A549 treated with Mapracorat at 1 μM for 4 hours (cell line): ENCODE measurements at places on chromosomes 4 and X. TPM values are rescaled to one million over a fixed set of nuclear protein-coding genes. Genes with fewer than 3 reads are reported as not detected.

The USP26 gene
- not detected in 5 replicates for total RNA-seq

The TKTL1 gene
- total RNA-seq = 0.10 to 0.34 TPM in 2 of 5 replicates, not detected in the others

The FHIP1A gene
- 0.07 to 0.84 TPM (median 0.13 TPM) in 5 replicates for total RNA-seq

The WDR44 gene
- 11.6 to 15.1 TPM (median 14.1 TPM) in 5 replicates for total RNA-seq

The SYNPO2 gene
- 0.72 to 1.0 TPM (median 0.92 TPM) in 5 replicates for total RNA-seq

The EDA gene
- total RNA-seq = 0.38 to 0.75 TPM (median 0.43 TPM) in 5 replicates
